Trophoblast cell (in vitro differentiated cells and primary cell): ENCODE measurements at places on chromosomes 3 and 15.

DNA sequence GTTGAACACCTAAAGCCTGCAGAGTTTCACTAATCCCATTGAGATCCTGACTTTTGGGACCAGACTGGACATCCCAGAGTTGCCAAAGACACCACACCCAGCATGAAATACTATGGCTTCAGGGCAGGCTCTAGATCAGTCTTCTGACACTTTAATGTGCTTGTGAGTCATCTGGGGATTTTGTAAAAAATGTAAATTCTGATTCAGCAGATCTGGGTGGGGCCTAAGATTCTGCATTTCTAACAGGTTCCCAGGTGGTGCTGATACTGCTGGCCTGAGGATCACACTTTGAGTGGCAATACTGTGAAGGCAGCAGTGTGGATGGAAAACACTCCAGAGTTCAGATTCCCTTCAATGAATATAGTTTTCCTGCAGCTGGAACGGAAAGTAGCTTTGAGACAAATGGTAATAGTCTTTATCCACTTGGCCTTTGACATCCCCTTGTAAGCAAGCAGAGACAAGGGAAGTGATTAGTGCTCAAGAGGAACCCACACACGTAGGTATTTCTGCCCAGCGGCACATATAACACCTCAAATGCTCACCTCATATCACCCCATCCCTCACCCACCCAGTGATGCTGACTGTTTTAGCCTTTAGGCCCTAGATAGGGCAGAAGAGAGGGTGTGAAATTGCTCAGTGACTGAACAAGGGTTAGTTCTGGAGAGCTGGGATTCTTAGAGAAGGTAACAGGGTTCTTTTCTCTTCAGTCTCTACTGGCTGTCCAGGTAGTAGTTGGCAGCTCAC, 51.5 kb upstream of the GSK3B start:
- peak; percentile 93 for DNase-seq

GRCh38 chr3:152284906-152285305, 16.2 kb downstream of the MBNL1 start:
- DNase-seq: no peak

DNA sequence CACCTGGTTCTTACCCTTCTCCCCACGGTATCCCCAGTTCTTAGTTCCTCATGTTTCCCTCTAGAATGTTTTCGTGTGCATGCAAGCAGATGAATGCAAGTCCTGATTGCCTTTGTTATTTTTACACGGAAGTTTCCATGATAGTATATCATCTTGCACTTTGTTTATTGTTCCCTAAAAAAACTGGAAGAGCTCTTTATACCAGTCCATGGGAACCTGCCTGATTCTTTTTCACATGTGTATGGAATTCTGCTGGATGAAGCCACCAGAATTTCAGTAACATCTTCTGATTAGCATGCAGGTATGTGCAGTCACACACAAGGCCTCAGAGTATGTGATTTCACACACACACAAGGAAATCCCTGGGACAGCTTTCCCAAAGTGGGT, 16.0 kb upstream of the LRRK1 start:
- DNase-seq: no peak

- DNase-seq: peak; percentile 99
Measured at GRCh38 chr3:60188803-60189202, 1062.4 kb downstream of the FHIT start.

DNA sequence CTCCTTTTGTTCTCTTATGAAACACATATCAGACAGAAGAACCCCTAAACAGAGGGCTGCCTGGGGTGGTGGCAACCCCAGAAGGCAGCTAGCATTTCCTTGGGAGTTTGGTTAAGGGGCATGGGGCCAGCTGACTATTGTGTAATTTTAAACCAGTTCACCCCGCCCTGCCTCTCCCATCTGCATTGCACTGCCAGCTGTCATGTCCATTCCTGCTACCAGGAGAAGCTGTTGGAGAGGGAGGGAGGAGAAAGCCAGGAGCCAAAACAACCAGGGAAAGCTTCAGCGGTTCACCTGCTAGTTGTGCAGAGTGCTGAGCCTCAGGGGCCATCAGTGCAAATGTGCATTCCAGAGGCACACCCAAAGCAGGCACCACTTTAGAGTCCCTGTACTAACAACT, 47.6 kb upstream of the ATP1B3 start:
- DNase-seq: peak; percentile 90

DNA sequence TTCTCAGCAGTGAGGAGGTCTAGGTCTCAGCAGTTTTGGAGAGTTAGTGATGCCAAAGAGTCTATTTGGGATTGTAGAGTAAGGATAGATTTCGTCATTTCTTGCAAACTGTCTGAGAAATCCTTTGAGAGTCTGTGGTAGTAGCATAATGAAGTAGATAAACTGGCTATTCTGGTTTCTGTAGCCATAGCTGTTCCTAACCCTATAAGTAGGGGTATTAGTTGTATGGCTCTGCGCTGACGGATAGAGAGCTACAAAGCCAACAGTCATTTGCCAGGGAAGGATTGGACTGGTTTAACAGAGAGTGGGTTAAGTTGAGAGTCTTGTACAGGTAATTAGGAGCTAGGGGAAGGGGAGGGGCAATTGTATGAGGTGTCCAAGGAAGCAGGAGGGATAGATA, 50.6 kb downstream of the KLHDC8B start:
- DNase-seq: peak; percentile 8

GRCh38 chr15:26126070-26126469, 262.9 kb upstream of the ATP10A start:
- no peak for DNase-seq

DNA sequence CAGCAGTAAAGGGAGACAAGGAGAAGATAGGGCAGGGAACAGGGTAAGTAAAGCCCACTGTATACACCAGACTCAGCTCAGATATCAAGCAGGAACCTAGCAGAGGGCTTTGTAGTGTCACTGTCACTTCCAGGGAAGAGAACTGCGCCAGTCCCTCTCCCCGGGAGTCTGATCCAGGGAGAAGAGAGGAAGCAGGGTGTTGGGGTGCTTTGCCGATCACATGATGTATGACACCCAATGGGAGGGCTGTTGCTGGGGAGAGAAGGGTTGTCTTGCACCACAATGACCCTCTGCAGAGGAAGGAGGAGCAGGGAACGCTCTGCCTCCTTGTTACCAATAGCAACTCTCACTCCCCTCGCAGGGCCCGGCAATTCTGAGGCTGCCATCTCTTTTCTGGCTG, 147.2 kb upstream of the SLC2A2 start:
- DNase-seq: no peak

DNA sequence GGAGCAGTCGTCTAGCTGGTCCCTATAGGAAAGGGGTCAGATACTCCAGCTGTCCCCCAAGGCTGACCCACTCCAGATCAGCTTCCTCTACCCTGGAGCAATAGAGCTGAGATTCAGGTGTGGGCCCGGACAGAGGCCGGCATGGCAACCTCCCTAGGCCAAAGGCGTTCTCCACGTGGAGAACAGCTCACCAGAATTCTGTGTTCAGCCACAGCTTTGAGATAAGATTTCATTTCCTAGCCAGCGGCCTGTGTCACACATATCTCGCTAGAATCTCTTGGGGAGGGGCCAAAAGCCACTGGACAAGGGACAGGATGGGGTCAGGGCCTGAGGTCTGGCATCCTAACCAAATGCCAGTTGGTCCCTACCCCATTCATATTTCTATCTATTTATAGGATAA, 20.1 kb downstream of the SRGAP3 start:
- DNase-seq: peak; percentile 77

DNA sequence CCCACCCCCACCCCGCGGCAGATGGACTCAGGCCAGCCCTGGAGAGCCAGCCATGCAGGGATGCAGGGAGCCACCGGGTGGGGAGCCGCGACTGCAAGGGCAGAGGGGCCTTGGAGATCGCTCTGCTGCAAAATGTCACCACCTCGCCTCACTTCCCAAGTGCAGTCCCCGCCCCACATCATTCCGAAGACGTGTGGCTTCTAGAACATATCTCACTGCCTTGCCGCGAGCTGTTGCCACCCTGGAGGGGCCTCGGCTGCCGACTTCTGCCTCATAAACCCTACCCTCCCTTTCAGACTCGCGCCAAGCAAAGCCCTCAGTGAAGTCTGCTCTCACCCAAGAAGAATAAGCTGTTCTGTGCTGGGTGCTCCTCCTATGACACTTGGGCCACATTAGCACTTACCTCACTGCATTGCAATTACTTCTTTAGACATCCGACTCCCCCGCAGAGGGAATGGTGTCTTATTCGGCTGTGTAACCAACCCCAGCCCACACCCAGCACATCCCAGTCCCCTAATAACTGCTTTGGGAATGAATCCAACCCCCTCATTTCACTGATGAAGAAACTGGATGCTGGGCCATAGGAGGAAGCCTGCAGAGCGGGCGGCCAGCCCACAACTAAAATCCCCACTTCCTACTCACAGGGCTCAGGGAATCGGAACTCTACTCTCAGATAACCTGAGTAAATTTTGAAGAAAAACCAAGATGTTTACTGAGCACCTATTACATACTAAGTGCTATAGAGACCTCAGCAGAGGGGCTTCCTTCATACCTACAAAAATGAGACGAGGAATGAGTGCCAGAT, 8.6 kb downstream of the TLE3 start:
- no peak for DNase-seq

- DNase-seq: peak; percentile 78
Measured at GRCh38 chr3:40800343-40800742, 275.6 kb downstream of the ZNF621 start.

GRCh38 chr3:148528024-148528423, 169.7 kb upstream of the AGTR1 start:
- no peak for DNase-seq

DNA sequence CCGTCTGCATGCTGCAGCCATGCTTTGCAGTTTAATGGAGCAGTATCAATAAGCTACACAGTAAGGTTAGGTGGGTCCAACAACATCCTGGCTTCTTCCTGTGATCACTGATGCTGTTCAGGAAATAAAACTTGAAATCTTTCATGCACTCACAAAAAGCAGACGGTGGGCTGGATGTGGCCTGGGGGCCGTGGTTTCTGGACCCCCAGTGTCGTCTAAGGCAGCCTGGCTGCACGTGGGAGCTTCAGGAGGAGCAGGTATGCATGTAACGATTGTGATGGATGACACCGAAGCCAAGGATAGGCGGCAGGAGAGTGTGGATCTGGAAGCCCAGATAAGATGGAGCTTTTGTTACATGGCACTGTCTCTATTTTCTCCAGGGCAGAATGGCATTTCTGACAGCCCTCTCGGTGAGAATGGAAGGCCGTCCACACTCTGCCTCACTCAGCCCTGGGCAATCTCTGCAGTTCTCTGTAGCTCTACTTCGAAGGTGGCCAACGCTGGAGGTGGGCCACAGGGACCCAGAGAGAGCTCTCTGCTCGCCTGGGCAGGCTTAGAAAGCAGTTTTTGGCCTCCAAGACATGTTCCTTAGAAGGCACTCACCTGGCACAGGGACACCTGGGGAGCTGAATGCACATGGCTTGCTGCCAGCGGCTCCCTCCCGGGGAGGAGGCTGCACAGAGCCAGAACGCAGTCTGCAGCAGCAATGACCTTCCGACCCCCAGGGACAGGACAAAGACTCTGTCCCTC, 46.4 kb upstream of the IQSEC1 start:
- DNase-seq: no peak

DNA sequence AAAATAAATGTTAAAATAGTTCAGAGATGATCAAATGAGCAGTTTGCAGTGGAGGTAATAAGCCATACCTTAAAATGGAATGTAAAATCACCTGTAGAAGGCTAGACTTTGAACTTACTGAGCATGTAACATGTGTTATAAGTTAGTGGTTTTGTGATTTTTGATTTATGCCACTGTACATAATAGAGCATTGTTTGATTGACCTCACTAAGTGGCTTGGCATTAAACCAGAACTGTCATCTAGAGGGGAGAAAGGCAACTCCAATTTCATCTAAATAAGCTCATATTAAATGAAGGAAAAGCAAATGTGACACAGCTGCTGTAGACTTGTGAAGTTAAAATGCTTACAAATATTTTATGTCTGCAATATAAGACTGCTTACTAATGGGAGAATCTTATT, 387.9 kb downstream of the ZIC1 start:
- no peak for DNase-seq

- no peak for DNase-seq
Measured at GRCh38 chr3:109225516-109225915, 89.0 kb downstream of the C3orf85 start.

GRCh38 chr15:60840306-60840702, 361.4 kb upstream of the ICE2 start:
- no peak for DNase-seq

DNA sequence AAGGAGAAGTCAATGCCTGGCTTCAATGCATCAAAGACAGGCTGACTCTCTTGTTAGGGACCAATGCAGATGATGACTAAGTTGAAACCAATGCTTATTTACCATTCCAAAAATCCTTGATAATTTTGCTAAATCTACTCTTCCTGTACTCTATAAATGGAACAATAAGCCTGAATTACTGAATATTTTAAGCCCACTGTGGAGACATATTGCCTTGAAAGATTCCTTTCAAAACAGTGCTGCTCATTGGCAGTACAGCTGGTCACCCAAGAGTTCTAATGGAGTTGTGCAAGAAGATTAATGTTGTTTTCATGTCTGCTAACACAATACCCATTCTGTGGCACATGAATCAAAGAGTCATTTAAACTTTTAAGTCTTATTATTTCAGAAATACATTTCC, 181.0 kb upstream of the CBLB start:
- no peak for DNase-seq

GRCh38 chr15:90266061-90266431, 574 bp downstream of the NGRN start:
- peak; percentile 53 for DNase-seq
